ENCODE measurements at places on chromosomes 4 and X.

GRCh38 chrX:42748067-42748850 lies 29.7 kb downstream of the PPP1R2C start:
- no peak for DNase-seq

DNA sequence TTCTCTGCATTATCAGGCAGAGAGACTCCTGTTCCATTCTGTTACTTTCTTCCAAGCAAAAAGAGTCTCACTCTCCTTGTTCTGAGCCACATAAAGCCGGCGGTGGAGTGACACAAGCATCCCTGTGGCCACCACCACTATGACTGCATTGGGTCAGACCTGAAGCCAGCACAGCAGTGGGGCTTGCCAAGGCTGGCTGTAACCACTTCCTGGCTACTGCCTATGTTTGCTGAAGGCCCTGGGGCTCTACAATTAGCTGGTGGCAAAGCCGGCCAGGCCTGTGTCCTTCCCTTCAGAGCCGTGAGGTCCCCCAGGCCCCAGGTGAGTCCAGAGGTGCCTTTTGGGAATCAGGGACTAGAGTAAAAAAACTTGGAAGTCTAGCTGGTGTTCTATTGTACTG lies 31.8 kb downstream of the PLAC8 start:
- no peak for DNase-seq

GRCh38 chr4:77123411-77123810 lies 33.6 kb upstream of the CCNG2 start:
- no peak for DNase-seq

DNA sequence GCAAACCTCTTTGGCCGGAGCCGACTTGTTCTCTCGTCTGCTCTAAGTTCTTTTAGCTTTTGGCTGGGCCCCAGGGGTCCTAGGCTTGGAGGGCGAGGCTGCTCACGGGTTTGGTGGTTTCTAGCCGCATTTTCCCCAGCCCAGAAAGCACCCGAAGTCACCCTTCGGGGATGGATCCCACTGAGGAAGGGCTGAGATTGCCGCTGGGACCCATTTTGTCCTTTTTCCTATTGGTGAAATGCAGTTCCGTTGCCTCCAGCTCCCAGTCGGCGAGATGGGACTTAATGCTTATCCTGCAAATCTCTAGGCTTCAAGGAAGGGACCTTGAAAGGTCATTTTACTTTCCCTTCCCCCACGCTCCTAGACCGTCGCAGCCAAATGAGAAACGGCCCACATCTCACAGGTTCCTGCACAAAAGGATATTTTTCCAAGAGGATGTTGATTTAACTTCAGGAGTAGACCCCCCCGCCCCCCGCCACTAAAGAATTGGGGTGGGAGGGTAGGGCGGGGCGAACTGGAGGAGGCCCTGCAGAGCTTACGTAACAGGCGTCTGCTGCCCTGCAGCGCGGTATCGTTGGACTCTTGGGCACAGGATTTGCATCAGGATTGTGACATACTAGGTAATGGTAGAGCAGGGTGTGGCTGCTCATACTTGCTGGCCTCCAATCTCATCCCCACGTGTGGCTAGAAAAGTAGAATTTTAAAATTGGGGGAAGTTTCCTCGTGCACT lies 564 bp downstream of the PGK1 start:
- DNase-seq, result peak; percentile 63

GRCh38 chrX:45749375-45749774 lies 548.7 kb upstream of the DIPK2B start:
- DNase-seq, result no peak

GRCh38 chrX:43552156-43552555 lies 103.9 kb upstream of the MAOA start:
- DNase-seq, result no peak

DNA sequence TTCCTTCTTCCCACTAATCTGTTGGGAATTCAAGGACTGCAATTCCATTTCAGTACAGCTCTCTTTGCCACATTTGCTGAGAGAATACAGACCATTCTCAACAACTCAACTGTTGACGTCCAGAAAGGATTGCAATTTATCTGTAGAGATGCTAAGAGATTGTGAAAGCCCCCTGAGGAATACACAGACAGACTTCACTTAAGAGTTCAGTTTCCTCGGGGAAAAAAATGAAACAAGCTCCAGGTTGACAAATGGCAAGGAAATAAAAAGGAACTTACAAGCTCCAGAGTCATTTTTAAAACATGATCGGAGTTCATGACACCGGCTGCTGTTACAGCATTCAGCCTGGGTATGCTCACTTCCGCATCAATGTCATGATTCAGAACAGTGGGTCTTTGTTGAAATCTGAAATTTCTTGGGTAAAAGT lies 13.8 kb downstream of the TLR10 start:
- DNase-seq, result no peak

- DNase-seq, result no peak
Observed at GRCh38 chr4:69714086-69714485, 46.3 kb downstream of the SULT1B1 start.

DNA sequence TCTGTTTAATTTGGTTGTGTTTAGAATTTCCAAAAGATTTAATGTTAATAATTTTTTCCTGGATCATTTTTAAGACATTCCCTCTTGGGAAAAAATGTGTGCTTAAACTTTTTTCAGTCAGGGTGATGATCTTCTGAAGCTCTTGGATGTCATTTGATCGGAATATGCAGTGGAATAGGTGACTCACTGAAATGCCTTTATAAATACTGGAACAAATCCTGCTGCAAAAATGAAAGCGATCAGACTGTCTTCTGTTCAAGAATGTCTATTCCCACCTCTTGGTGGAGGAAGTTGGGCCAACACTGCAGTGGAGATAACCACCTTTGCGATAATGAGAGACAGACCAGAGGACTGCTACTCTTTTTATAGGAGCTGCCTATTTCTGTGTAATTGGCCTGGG lies 46.7 kb downstream of the LARP1B start:
- no peak for DNase-seq

DNA sequence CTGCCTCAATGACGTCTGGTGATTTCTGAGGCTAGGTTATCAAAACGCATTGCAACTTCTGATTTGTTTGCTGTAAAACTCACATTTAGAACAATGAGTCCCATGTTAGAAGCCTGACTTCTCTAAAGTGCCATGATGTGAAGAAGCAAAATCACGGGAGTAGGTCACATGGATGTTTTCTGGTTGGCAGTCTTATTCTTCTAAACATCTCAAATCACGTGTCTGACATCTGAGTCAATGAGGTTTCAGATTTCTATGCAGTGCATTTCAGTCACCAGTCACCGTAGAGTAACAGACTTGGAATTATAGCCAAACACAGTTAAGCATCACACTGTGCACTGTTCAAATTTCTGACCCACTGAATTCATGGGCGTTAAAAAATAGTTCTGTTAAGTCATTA lies 482.1 kb downstream of the TMA16 start:
- no peak for DNase-seq

GRCh38 chr4:56430203-56430602 lies 5.2 kb downstream of the PPAT start:
- DNase-seq, result no peak

DNA sequence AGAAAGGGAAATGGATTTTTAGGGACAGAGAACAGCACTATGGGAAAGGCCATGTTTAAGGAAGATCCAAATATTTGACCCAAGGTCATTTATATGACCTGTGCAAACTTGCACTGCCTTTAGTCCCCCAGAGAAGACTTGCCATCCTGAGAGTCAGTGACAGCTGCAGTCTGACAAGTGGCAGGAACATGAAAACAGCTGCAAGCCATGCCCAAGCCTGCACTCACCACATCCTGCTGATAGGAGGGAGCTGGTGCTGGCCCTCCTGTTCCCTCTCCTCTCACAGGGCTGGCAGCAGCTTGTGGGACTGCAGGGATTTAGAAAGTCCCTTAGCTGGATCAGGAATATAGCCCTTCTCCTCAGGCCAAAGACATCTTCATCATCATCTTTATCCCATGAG lies 187.7 kb downstream of the RAP1GDS1 start:
- no peak for DNase-seq

- DNase-seq, result no peak
Observed at GRCh38 chrX:2707334-2707760, 16.3 kb downstream of the CD99 start.

GRCh38 chr4:37794056-37794455 lies 32.4 kb upstream of the PGM2 start:
- no peak for DNase-seq

GRCh38 chrX:153901753-153902140 lies 2.7 kb upstream of the AVPR2 start:
- no peak for DNase-seq

DNA sequence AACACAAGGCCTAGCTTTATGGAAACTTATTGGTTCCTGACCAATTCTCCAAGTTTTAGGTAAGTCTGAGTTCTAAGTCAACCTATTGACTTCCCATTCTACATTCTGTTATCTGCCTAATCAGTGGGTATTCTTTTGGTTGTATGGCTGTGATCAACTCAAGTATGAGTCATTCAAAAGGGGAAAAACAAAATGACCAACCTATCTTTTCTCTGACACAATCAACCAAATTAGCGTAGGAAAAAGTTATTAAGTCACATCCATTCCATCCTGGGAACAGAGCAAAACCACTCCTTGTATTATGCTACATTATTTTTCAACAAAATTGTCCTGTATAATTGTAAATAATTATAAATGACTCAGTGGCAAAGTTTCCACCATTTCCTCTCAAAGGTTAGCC lies 136.2 kb downstream of the SHROOM4 start:
- no peak for DNase-seq

DNA sequence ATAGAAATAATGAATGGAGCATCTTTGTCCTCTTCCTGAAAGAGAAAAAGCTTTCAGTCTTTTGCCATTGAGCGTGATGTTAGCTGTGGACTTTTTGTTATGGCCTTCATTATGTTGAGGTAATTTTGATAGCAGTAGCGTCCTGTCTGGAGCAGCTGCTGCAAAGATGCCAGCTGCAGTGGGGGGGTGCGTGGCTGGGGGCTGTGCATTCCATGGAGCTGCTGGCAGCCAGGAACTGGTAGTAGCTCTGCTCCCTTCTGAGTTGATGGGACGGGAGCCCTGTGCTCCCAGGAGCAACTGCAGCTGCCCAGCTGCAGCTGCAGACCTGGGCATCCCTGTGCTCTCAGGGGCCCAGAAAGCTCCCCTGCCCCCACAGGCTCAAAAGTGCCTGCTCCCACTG lies 50.4 kb downstream of the CCDC160 start:
- no peak for DNase-seq

GRCh38 chr4:11264841-11265240 lies 163.9 kb downstream of the HS3ST1 start:
- DNase-seq, result no peak

DNA sequence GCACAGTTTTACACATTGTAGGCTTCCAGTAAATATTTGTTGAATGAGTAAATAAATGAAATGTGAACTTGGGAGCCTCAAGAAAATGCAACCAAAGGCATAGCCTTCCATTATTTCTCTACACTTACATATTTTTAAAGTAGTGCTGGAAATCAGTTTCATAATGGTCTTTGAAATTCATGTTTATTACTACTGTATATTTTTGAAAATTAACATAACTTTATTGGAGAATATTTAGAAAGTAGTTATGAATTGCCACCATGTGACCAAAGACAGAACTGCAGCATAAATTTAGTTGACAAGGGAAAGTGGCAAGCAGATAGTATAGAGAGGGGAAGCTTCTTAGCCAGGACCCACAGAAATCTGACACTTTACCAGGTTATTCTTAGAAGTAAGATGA lies 6.4 kb downstream of the TCEAL8 start:
- DNase-seq, result no peak

DNA sequence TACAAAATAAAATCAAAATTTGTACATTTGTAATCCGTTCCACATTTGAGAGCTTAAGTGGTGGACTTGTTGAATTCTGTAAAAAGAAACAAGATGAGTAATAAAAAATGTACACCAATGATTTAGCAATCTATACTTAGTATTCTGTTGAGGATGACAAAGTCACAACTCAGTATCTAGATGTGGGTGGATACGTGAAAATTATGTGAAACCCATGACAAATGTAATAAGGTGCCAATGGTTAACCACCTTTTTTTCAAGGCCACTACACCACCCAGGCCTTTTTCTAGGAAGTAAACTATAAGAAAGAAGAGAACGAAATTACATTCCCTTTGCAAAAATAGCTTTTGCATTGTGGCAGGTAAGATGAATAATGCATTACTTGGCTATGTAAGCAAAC lies 77.0 kb downstream of the ATP8A1 start:
- DNase-seq, result no peak

DNA sequence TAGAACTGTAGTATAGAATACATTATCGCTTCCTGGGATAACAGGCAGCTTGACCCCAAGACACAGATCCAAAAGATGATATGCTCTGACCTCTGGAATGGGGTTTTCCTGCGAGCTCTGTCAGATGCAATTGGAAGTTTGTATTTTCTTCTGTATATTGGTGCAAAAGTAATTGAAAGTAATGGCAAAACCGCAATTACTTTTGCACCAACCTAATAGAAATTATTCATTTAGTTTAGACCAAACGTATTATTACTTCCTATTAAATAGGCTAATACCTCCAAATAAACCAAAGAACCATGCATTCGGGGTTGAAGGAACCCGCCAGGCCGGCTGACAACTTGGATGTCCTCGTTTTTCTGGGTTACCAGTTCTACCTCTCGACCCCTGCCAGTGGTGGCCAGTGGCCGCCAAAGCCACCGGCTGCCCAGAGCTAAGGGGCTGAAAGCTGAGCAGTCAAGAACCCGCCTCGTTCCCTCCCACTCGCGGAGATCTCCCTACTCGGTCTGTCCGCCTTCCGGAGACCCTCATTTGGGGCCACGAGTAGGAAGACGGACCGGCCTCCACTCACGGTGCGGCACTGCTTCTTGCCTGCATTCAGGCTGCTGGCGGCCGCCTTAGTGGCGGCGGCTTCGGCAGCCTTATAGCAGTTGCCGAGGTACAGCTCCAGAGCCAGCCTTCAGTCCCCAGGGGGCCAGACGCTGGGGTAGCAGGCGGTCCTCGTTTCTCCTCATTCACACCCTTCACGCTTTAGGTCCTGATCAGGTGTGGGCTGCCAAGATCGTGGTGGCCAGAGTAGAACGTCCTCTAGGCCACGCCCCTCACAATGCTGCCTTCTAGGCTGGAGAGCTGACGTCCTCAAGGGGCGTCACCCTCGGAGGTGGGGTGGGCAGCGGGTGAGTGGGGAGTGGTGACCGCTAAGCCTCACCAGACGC lies 121.9 kb downstream of the RBMX2 start:
- peak; percentile 11 for DNase-seq

- no peak for DNase-seq
Observed at GRCh38 chr4:53558065-53558801, 33.1 kb downstream of the LNX1 start.

DNA sequence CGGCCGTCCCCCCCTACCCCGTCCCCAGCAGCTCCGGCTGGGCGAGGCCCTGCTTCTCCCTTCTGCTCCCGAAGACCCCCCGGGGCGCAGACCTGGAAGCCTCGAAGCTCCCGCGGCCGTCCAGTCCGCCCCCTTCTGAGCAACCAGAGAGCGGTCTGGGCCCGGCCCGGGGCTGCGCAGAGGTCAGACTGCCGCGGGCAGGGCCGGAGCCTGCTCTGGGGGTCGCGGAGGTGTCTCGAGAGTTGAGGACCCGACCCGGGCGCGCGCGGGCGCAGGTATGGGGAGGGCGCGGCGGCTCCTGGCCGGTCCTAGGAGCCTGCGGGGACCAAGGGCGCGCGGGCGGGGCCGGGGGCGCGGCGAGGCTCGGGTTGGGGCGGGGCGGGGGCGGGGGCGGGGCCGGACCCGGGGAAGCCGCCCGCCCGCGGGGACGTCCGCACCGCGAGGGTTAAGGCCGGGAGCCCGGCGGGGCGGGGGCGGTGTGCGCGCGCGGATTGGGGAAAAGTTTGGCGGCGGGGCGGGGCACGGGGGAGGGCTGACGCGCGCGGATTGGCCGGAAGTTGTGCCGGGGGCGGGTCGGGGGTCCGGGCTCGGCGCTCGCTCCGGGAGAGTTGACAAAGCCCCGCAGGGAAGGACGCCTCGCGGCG lies at the start of gene FGFRL1:
FGFRL1 (plus strand) TSS at position 605 of the 644 bp plus-strand sequence. CDS start 860 bp downstream, outside the sequence.
- DNase-seq, result no peak

- no peak for DNase-seq
Observed at GRCh38 chr4:153223427-153223801, 19.2 kb downstream of the TRIM2 start.
